Fibroblast of the conjunctiva (primary cell): ENCODE measurements at places on chromosomes 13 and 19.

GRCh38 chr13:73902296-73902695 lies 231.9 kb downstream of the KLF12 start:
- no peak for DNase-seq

DNA sequence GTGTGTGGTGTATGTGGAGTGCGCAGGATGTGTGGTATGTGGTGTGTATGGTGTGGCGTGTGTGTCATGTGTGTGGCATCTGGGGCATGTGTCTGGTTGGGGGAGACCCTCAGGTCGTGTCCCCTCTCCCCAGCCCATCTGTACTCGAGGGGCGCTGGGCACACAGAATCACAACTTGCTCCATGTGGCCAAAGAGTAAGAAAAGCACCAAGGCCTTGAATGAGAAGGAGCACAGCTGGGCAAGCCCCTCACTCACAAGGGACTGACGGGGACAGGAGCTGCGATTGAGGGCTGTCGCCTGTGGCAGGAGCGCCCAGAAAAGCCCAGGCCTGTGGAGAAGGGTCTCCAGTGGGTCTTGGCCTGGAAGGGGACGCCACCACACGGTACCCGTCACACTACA lies 62.8 kb downstream of the PEPD start:
- DNase-seq = no peak

DNA sequence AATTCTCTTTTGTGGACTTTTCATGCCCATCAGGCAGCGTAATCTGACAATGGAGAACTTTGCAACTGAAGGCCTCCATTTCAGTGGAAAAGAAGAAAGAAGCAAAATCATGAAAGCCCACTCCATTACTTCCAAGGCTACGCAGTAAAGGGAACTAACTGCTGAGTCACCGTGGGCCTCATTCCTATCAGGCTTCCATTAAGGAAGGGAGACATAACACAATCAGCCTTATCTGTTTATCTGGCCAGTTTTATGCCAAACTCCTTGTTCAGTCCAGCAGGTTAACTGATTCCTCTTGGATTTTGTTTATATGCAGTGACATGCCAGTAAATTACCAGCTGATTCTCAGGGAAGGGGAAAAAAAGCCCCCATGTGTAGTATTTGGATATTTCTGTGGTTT lies 56.8 kb upstream of the KATNAL1 start:
- DNase-seq = no peak

- no peak for DNase-seq
These were observed 190.3 kb downstream of the SLITRK1 start for GRCh38 chr13:83691966-83692365.

- DNase-seq = no peak
These were observed 9.9 kb downstream of the PALM3 start for GRCh38 chr19:14051980-14052379.

DNA sequence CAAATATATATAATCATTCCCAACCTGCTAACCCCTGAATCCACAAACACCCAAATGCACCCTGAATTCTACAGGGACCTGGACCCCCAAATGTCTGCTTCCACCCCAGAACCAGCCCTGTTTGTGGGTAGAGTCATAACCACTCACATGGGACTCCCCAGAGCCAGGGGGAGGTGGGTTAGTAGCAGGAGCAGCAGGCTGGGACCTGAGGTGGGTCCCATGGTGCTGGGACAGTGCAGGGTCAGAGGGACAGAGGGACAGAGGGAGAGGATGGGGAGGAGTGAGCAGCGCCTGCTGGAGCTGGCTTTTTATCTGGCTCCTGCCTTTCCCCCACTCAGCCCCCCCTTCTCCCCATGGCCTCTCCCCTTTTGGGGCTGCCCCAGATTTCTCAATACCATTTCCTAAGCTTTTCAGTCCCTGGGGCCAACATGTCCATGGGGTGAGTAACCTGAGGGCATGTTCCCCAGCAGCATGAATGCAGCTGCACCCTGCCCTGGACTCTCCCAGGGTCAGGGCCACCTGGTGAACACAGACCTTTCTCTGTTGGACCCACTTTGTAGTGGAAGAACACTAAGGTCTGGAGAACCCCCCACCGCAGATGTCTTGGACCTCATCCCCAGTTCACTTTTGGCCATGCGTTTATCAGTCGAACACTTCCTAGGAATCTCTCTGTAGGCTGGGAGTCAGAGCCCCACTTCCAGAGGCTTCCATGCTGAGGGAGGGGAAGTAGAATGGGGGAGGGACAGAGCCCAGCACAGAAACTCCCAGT lies at the start of gene C3:
Gene C3, minus strand, starts transcription at position 282 of the 769 bp plus-strand sequence. Its CDS starts 61 bp downstream, at position 221.
- DNase-seq = peak; percentile 75

GRCh38 chr13:28684257-28684656 lies 25.3 kb downstream of the POMP start:
- DNase-seq = no peak
